ENCODE measurements at places on chromosomes 2 and 18.

DNA sequence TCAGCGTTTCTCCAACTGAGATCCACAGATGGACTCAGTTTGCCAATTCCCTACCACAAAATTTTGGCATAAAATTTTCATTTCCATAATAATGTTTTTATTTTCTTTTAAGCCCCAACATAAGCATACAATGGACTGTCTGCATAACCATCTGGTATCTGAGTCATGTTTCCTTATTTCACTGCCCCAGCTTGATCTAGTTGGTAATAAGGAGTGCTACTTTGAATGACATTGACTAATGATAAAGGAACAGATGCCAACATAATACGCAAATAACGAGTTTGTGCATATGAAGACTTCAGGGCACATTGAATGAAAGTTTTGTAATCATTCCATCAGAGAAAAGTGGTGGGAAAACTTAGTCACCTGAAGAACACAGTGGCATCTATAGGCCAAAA is 8.8 kb upstream of the MBD2 start:
- DNase-seq: no peak

DNA sequence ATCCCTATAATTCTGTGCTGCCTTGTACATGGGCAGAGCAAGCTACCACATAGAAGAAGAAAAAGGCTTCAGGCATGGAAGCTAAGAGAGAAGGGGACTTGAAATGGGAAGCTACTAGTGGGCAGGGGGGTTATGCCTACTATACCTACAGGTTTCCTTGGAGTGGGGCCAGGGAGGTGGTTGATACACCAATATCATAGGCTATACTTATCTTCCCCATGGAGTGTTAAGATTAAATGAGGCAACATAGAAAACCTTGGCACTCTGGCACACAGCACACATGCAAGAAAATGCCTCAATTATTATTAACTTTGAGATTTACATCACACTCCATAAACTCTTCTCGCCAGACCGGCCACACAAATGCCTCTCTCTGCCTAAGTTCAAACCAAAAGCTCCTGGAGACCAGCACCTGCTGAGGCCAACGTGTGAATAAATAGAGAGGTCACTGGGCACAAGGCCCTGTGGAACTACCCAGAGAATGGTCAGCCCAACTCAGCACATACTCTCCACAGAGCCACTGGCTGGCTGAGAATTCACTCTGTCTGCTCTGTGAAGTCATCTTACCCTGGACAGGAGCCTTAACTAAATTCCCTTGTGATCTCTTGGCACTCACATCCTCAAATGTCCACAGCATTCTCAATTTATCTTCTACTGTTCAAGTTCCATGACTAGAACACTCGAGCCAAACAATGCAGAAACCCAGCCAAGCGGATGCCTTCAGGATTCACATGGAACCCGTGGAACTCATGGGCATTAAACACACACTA is 498.7 kb downstream of the BCL11A start:
- DNase-seq: no peak

- no peak for DNase-seq
Measured at GRCh38 chr2:47043142-47043890, 111.8 kb downstream of the STPG4 start.

DNA sequence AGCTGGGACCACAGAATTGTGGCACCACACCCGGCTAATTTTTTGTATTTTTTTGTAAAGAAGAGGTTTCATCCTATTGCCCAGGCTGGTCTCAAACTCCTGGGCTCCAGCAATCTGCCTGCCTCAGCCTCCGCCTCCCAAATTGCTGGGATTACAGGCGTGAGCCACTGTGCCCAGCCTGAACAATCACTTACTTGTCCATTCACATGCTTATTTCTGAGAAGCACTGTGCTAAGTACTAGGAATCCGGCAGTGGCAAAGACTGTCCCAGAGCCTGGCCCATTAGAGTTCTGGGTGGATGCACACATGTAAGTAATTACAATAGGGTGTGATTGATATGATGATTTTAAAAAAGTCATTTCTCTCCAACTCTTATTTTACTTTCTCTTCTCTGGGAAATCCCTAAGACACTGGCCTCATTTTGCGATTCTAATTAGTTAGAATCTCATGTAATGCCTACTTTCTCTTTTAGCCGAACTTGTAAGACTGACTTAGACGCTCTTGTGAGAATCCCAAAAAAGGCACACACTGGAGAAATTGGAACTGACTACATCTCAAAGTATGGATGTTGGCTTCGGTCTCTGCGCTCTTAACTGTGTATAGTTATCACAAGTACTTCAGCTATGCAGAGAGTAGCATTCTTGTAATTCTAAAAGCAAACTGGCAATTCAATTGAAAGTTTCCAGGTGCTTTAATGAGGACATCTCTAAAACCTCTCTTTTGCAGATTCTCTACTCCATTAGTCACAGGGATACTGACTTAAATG is 567.7 kb downstream of the DCC start:
- DNase-seq: no peak

GRCh38 chr2:5215989-5216607 is 476.1 kb upstream of the SOX11 start:
- DNase-seq: no peak

DNA sequence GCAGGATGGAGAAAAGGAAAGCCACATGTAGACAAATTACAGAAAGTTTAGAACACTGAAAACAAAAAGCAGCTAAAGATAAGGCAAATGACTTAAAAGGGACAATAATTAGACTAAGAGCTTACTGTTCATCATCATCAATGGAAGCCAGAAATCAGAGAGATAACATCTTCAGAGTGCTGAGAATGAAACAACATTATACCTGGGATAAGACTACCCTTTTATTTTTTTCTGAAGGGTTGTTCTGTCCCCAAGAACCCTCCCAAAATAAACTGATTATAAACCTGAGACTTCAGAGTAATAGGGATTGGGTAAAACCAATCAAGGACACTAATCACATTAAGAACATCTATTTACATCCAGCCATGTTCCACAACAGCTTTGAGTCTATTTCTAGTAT is 6.9 kb upstream of the NEDD4L start:
- DNase-seq: no peak

DNA sequence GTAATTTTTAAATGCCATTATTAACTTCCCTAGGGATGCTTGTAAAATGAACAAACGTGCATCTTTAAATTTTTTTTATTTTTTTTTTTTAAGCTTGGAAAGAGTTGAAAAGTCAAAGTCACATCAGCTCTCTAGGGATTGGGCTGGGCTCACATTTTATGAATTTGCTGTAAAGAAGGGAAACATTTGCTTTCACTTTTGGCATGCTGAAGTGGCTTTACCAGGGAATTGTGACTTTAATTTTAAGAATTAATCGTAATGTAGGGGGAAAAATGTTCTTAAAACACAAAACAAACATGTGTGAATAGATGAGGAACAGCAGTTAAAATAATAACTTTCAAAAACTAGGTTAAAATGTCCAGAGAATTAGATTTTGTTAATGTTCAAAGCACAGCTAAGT is 123.0 kb downstream of the AGAP1 start:
- DNase-seq: no peak

DNA sequence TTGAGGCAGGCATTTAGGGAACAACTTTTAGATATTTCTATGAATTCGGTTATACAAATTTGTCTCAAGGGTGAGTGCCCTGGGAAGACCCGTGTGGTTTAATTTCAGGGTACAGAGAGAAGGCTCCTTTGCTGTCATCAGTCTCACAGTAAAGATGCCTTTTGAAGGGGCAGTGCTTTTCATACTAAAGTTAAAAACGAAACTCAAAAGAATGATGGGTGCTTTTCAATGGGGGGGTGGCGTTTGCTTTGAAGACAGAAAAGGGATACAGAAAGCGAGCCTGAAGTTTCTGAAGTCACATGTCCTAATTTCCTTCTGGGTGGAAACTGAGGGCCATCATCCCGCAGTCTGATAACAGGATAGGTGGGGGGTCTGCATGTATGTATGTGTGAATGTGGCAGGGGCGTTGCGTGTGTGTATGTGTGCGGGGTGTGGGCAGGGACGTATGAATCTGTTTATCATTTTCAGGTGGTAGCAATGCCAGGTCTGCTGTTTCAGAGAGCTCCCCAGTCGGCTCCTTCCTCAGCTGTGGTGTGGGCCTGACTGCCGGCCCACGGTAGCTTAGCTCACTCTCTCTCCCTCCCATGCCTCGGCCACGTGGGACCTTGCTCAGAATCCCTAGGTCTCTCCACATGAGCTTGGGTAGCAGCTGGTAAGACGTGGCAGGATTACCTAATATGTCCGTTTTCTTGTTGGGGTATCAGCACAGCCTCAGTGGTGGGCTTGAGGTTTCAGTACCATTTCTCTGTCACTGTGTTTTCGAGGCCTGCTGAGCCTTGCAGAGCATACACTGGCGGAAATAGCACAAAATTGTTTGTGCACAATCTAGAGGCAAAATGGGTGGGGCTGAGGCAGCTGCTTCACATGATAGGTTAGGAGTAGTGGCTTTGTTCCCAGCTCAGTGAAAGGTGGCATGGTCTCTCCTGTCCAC is 32.7 kb downstream of the ARHGAP25 start:
- DNase-seq: no peak

GRCh38 chr2:215850380-215850779 is 163.0 kb downstream of the MREG start:
- no peak for DNase-seq

DNA sequence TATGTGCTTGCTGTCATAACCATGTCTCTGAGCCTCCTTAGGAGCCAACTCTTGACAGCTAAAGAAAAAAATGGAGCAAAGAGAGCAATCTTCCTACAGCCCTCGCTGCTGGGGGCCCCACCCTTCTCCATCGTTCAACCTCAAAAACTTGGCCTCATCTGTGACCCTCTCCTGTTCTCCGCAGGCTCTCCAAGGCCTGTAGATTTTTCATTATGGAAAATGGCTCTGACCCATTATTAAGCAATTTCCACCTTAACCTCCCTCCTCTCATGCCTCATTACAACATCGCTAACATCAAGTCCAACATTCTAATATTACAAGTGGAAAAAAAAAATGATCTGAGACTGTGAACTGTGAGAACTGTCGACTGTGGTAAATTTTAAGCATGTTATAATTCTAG is 98.7 kb downstream of the SLC8A1 start:
- DNase-seq: no peak

GRCh38 chr18:49788327-49788898 is 24.9 kb downstream of the ACAA2 start:
- DNase-seq: no peak

- no peak for DNase-seq
Measured at GRCh38 chr2:239203443-239204135, 197.2 kb downstream of the HDAC4 start.

DNA sequence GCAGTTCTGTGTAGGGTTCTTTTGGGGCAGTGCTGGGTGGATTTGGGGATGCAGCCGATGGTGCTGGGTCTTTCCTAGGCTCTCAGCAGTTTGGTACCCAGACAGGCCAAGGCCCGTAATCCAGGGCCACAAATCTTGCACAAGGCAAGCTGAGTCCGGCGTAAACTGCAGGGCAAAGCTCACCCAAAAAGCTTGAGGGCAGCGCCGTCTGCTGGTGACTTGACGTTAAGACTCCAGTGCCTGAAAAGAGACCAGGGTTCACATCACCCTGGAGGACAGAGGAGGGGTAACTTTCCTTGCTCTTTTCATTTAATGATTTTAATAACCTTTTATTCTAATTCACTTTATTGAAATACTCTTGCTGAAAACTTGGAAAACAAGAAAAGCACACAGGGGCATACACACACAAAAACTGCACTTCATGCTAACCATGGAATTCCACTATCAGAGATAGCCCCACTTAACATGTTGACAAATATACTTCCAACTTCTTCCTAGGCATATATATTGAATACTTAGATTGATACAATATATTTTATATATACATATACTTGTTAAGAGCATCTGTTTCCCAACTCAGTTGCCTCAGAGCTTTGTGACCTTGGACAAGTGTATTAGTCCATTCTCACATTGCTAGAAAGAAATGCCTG is 38.9 kb downstream of the CNGA3 start:
- peak; percentile 53 for DNase-seq

DNA sequence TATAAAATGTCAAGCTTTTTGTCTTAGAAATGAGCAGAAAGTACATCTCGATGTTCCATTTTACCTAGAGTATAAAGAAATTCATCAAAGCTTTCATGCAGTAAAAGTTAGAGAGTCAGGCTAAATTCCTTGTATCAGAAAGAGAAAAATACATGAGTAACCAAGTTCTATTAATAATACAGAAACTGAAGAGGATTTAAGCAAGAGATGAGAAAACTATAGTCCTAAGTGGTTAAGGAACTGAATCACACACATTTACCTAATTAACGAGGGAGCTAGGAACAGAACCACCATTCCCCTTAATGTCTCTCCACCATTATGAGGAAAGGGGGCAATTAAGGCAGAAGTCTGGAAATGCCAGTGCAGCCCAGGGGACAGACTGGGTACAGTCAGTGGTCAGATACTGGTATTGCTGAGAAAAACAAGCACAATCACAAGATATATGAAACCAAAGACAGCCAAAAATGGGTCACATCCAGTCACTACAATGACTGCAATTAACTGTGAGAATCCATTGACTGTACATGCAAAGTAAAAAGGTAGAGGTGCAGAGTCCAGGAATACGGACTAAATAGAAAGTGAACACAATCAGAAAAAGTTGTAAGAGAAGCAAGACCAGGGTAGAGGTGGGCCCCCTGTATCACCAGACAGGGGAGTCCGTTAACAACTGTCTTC is 23.9 kb downstream of the MAP4K3 start:
- DNase-seq: no peak

GRCh38 chr2:65435625-65436168 is 3.3 kb upstream of the SPRED2 start:
- peak; percentile 77 for DNase-seq

DNA sequence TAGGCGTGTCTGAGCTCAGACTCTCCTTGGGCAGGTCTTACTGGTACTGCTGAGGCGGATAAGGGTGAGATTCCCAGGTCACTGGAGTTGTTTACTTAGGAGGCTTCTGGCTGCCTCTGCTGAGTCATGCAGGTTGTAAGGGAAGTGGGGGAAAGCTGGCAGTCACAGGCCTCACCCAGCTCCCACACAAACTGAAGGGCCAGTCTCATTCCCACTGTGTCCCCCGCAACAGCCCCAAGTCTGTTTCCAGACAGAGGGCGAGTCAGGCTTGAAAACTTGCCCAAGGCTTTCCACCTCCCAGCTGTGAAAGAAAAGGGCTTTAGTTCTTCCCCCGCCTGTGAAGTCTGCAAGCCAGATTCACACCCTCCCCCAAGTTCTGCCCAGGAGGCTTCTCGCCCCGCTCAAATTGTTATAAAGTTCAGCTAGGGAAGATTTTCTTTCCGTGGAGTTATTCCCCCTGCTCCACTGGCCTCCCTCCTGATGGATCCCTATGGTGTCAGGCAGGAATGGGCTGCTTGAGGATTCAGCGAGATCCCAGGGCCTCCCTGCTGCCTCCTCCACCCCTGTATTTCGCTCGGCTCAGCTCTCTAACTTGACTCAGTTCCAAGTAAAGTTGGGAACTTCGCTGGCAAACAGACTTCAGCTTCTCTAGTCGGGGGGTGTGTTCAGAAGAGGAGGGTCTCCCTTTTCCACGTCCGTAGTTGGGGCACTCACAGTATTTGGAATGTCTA is 248.6 kb downstream of the NR4A2 start:
- no peak for DNase-seq

GRCh38 chr2:237156031-237156856 is 70.6 kb downstream of the COPS8 start:
- no peak for DNase-seq

GRCh38 chr2:164620457-164620856 is 825 bp downstream of the GRB14 start:
- DNase-seq: no peak

- no peak for DNase-seq
Measured at GRCh38 chr2:68435615-68436014, 31.5 kb downstream of the FBXO48 start.

Measured in COR-L47 (cell line).